ENCODE measurements at places on chromosomes 6 and 20.

DNA sequence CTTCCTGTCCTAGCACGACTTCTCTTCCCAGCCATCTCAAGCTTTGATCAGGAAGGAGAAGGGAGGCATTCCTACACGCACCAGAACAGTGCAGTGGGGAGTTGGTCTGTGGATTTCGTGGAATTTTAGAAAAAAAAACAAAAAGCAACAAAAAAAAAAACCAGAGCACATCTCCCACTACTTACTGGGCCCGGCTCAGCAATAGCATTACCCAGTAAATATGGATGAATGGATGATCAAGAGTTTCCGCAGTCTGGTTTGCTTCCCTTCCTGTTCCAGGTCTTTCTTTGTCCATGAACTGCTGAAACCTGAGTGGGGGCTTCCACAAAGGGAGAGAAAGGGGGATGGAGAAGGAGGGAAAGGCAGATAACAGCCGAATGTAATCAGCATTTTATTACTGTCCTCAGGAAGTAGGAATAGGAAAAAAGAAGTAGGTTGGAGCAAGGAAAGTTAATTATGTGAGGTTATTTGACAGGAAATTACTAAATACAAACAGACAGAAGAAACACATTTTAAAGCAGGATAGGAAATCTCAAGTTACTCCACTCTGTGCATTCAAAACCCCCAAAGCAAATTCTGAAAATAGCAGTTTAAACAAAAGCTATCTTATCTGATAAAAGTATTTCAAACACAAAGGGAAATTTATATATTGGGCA, 349.0 kb downstream of the PRL start:
- no peak for DNase-seq

DNA sequence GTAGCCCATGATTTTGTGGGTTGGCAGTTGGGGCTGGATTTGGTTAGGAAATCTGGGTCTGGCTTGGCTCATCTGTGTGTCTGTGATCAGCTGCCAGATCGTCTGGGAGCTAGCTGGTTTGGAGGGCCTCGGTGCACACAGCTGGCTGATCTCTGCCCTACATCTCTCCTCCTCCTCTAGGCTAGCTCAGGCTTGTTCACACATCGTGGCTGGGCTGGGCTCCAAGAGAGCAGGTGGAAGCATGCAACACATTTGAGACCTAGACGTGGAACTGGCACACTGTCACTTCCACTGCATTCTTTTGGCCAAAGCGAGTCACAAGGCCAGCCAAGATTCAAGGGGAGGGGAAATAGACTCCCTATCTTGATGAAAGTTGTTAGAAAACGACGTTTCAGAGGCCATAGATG, 15.9 kb downstream of the NDUFAF5 start:
- no peak for DNase-seq

DNA sequence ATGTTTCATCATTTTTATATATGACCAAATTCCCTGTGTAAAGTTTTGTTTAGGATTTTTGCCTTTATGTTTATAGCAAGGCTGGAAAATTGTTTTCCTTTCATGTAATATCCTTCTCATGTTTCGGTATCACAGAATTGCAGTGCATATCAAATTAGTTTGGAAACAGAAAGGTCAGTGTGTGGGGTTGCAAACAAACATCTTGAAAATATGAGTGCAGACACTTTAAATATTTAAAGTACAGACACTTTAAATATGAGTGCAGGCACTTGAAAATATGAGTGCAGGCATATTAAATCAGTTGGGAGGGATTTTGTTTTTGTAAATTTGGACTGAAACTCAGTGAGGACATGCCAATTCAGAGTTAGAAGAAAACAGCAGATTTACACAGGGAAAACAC, 6.5 kb downstream of the SLPI start:
- DNase-seq: no peak

DNA sequence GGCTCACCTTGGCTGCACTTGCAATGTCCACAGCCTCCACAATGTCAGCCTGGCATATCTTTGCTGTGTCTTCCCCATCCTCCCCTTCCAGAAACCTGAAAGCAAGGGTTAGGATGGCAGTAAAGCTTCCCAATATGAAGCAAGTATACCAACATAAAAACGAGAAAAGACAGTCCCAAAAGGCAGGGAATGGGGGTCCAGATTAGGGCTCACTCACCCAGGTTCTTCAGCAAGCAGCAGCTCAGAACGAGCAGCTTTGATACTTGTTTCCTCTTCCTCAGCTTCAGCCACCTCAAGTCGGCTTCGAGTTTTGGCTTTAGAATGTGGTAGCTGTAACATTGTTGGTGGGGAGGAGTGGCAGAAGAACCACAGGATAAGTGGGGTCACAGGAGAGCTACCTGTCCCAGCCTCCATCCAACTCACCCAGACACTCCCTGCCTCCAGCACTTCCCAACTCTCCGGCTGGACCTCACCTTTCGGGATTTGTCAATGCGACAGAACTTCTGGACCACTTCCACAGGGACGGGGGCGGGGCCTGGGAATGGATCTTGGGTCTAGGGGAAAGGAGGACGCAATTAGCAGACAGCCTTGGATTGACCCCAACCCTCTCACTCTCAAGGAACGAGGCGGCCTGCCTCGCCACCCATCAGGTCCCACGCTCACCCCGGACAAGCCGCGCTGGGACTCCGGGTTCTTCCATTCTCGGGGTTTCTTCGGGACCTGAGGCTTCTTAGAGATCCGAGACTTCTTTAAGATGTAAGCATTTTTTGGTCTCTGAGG, 708 bp downstream of the WDR46 start:
- DNase-seq: no peak

DNA sequence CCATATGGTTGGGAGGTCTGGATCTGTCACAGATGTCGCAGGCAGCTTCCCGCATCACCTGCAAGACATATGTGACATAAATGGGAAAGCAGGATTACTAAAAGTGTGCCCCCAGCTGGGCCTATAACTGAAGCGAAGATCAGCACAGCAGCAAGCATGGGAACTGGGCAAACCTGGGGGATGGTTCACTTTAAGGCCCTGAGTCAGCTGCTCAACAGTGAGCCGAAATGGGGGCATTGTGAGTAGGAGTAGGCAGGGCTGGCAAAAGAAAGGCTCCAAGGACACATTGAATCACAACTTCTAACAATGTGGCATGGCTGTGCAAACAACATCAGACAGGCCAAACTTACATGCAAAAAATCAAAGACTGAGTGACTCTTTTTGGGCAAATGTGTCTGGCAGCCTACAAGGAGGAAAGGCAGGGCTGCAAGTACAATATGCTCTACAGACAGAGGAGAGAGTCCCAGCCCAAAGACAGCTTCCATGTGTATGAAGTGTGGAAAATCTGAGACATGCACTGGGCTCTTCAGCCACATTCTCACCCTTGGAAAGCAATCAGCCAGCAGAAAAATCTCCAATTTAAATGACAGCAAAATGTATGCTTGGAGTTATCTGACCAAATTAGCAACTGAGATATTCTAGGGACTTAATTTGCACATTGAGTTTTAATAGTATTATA, 531.0 kb upstream of the MMS22L start:
- no peak for DNase-seq

DNA sequence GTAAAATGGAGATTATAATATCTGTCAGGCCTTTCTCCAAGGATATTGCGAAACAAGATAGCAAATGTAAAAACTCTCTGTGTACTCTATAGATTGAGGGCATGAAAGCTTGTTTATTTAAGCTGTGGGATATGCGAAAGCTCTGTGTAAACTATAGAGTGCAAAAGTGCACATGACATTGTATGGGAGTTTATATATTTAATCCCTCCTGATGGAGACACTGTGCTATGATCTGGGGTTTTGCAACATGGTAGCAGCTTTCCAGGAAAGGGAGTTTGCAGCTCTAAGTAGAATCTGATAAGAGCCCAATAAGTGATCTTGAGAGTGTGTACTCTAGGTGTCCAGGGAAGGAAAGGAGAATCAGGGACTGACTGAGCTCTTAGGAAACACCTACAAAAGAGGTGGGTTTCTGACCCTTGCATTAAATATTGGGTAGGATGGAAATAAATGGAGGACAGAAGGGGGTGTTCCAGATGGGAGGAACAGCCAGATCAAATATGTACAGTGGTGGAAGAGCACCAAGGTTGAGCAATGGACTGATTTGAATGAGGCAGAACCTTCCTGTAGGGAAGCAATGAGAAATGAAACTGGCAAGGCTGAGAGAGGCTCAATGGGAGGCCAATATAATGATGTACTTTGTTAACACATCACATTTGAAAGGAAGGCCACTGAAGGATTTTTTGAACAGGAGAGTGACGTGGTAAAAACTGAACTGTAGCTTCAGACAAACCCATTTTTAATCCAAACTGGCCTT, 450.1 kb downstream of the GJA1 start:
- no peak for DNase-seq

GRCh38 chr6:14415452-14415851, 297.9 kb downstream of the CD83 start:
- no peak for DNase-seq

DNA sequence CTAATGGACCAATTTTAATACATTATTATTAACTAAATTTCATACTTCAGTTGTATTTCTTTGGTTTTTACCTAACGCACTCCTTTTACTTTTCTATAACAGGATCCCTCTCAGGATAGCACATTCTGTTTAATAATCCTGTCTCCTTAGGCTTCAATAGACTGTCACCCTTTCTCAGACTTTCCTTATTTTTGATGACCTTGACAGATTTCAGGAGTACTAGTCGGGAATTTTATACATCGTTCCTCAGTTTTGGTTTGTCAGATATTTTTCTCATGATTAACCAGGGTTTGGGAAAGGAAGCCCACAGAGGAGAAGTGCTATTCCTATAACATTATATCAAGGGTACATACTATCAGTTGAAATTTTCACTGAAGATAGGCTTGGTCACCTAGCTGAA, 768.0 kb upstream of the GJE1 start:
- no peak for DNase-seq

- no peak for DNase-seq
Measured at GRCh38 chr6:14384175-14384949, 266.8 kb downstream of the CD83 start.

- no peak for DNase-seq
Measured at GRCh38 chr6:41072836-41073202, at the start of gene NFYA. NFYA (plus strand) TSS chr6:41072974; CDS start chr6:41079090, 6,116 bp downstream.

DNA sequence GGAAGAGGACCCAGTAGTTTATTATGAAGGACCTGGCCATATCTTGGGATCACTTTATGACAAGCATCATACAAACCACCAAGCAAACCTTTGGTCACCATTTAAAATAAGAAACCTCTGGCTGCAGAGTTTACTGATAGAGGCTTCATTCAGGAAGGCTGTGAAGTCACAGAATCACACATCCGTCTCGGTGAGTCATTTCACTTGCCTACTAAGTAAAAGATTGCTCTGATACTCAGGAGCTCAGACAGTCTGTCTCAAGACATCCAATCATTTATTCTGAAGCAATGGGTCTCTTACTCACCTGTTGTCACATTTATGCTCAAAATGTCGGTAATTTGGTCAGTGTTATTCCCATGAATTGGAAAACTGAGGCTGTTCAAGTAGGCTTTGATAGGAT, 33.7 kb downstream of the ADGRF5 start:
- no peak for DNase-seq

GRCh38 chr6:227074-227782, 65.1 kb upstream of the DUSP22 start:
- DNase-seq: no peak

DNA sequence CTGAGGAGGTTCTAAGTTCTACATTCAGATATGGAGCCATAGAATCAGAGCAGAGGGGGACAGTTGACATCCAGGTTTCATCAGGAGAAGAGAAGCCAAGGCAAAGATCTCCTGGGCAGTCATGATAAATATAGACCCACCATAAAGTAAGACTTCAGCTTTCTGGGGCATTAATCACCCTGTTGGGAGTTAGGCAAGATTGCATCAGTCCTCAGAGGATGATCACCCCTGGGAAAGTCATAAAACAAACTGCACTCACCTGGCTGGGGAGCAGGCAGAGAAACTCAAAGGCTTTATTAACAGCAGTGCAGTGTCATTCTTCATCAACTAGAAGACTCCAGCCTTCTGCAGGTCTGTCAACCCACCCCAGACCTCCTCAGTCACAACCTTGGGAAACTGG, 301.3 kb upstream of the JARID2 start:
- DNase-seq: no peak

- DNase-seq: no peak
Measured at GRCh38 chr6:137341681-137342195, 122.6 kb upstream of the IFNGR1 start.

- DNase-seq: no peak
Measured at GRCh38 chr6:131966443-131966842, 15.3 kb upstream of the CCN2 start.

DNA sequence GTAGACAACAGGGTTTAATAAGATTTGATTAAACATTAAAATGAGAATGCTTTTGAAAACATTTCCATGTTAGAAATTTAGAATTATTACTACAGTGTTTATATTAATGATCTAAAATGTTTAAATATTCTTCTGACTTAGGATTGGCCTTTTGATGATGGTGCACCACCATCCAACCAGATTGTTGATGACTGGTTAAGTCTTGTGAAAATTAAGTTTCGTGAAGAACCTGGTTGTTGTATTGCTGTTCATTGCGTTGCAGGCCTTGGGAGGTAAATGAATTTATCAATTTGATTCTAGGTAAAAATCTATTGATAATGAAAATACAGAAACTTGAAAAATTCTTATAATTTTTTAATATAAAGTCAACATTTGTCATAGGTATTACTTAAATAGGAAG, 6.5 kb downstream of the LOC128125822 start:
- DNase-seq: no peak

- no peak for DNase-seq
Measured at GRCh38 chr6:130150906-130151305, 71.8 kb downstream of the SAMD3 start.

DNA sequence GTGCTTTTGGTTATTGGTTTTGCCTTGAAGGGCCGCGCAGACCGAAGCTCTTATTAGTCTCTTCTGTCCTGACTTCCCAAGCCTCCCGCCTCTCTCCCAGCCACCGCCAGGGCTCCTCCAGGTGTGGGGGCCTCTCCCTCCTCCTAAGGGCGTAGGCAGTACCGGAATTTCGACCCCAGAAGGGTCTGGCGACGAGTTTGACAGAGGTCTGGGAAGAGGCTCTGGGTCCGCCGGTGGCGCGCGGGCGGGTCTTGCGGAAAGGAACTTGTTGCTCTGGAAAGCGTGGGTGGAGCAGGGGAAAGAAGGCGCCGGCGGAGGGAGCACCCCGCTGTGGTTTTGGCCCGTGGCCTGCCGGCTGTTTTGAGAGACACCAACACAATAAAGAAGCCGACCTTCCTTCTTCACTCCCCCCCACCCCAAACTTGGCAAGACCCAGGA, 1.8 kb downstream of the PCSK2 start:
- peak; percentile 12 for DNase-seq

DNA sequence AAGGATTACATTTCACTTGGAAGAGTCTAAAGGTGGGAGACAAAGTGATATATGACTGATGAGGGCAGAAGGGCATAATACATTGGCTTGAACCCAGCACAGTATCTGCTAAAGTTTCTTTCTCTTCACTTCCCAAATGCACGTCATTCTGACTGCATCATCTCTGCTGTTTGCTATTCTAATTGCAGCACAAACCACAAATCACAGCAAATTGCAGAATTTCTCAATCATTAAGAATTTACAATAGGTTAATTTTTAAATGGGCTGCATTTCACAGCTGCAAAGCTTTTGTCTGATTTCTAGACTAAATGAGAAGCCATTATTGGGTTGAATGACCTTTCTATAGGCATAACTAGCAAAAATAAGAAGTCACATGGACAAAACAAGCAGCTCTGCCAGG, 337.0 kb downstream of the RNGTT start:
- no peak for DNase-seq

Measured in neural crest cell (in vitro differentiated cells).